ENCODE measurements at places on chromosomes 12 and 14.

DNA sequence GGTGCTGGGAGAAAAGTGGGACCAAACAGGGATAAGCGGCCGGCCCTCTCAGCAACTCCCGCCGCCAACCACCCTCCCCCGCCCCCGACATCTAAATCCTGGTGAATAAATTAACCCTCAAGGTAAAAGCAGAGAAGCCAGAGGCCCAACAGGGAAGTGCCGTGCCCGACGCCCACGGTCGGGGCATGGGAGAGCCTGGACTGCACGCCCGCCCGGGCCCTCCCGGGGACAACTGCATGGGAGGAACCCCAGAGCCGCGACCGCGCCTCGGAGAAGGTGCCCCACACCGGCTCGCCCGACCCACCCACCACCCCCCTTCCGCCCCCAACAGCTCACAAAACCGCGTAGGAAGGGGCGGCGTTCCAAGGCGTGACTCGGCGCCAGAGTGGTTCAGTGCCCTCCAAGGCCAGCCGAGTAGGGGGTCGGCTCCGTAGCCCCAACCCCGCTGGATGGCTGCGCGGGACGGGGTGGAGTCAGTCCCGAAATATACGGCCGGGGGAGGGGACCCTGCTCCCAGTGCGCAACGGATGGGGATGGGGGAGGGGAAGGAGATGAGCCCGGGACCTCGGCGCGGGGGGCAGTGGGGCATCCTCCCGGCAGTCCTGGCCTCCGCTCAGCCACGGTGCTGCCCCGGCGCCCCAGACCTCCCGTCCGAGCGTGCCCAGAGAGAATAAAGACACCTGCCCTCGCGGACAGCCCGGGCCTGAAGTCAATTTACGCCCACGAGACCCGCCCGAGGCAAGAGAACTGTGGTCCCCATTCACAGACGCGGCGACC is 732 bp downstream of the SLC25A29 start:
- no peak for DNase-seq

DNA sequence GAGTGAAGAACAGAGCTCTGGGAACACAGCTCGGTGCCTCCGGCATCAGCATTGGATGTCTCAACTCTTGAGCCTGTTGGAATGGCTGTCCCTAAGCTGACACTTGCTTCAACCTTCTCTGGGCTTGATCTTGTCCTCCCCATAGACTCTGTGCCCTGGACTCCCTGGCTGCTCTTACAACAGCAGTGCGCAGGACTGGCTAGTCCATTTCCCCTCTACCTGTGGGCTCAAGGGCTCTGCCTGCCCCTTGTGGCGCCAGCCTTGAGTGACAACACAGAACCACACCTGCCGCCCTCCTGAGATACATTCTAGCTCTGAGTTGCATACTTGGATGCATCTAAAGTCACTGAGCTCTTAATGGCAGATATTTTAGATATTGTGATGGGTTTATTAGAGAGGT is 6.2 kb downstream of the CRADD start:
- DNase-seq: no peak

GRCh38 chr12:34398366-34398705 is 376.0 kb downstream of the ALG10 start:
- no peak for DNase-seq

DNA sequence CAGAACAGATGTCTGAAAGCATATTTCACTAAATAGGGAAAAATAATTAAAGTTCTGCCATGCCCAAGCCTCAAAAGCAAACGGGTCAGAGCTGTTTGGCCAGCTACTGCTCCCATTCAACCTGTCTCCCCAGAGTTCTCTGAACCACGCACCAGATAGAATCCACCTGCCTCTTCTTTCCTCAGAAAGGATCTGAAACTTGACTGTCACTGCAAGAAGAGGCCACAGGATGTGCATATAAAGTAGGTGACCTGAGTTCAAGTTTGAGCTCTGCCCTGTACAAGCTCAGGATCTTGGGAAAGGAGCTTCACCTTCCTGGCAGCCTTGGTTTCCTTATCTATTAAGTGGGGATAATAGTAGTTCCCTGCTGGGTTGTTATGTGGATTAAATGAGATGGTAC is 91.8 kb downstream of the NUAK1 start:
- no peak for DNase-seq

- no peak for DNase-seq
These were observed 599.7 kb downstream of the KCNH5 start for GRCh38 chr14:62445570-62445969.
